ENCODE measurements at places on chromosomes 4 and X.
A peak's percentile ranks its signal among the peaks of the same experiment; 100 is the strongest.

- DNase-seq = peak; percentile 34
Observed at GRCh38 chr4:154626793-154627484, 14.5 kb upstream of the FGG start.

DNA sequence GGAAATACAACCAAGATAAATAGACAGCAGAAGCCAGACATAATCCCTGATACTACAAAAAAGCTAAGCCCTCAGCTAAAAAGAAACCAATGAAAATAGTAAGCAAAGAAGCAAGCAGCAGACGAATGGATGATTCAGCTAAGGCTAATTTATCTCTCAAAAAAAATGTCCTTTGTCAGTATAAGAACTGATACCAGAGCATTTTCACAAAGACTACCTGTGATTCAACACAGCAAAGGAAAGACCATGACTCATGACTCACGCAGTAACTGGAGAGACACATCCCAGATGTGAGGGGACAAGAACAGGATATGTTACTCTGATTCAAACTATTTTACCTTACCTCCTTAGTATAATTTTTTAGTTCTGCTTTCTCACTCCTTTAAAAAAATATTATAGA, 22.7 kb upstream of the TMPRSS11F start:
- DNase-seq = no peak

DNA sequence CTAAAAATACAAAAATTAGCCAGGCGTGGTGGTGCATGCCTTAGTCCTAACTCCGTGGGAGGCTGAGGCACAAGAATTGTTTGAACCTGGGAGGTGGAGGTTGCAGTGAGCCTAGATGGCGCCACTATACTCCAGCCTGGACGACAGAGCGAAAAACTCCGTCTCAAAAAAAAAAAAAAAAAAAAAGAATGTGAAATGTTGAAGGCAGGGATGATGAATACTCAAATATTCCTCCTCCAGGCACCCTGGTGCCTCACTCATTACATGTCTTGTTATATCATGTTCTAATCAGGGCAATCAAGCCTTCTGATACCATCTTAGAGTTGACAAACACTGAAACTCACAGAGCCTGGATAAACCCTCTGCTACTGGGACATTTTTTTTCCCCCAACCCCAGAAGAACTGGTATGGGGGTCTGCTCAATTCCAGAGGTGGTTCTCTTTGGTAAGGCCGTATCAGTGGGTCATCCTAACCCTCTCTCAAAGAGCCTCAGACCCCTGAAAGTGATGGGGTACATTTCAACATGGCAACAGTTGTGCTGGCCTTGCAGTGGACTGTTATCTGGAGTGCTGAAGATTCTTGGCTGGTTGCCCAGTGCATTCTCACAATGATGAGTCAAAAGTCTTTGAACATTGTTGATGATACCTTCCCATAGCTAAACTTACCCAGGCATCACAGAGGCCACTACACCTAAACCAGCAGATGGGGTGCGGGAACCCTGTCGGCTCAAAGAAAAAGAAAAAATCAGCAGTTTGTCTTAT, 2.4 kb upstream of the SH3KBP1 start:
- DNase-seq = peak; percentile 14

- no peak for DNase-seq
Observed at GRCh38 chrX:56600141-56600540, 36.7 kb downstream of the UBQLN2 start.

- no peak for DNase-seq
Observed at GRCh38 chrX:29488919-29489318, 726.4 kb upstream of the MAGEB2 start.

- DNase-seq = no peak
Observed at GRCh38 chr4:48299560-48299959, 29.9 kb upstream of the TEC start.

GRCh38 chr4:89928838-89929237, 34.2 kb downstream of the MMRN1 start:
- DNase-seq = no peak

DNA sequence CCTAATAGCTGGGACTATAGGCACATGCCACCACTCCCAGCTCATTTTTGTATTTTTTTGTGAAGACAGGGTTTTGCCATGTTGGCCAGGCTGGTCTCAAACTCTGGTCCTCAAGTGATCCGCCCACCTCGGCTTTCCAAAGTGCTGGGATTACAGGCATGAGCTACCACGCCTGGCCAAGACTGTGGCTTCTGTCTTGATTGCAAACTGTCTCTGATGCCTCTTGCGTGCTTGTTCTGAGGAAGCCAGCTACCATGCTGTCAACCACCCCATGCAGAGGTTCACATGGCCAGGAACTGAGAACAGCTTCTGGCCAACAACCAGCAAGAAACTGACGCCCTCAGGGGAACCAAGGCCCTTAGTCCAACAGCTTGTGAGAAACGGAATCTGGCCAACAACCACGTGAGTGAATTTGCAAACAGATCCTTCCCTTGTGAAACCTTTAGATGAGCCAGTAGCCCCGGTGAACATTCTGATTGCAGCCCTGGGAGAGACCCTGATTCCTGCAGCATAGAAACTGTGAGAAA, 71.2 kb downstream of the SUPT20HL2 start:
- no peak for DNase-seq

- DNase-seq = no peak
Observed at GRCh38 chr4:10053635-10054453, 32.5 kb upstream of the SLC2A9 start.

- DNase-seq = no peak
Observed at GRCh38 chr4:74527049-74527448, 82.1 kb downstream of the AREG start.

DNA sequence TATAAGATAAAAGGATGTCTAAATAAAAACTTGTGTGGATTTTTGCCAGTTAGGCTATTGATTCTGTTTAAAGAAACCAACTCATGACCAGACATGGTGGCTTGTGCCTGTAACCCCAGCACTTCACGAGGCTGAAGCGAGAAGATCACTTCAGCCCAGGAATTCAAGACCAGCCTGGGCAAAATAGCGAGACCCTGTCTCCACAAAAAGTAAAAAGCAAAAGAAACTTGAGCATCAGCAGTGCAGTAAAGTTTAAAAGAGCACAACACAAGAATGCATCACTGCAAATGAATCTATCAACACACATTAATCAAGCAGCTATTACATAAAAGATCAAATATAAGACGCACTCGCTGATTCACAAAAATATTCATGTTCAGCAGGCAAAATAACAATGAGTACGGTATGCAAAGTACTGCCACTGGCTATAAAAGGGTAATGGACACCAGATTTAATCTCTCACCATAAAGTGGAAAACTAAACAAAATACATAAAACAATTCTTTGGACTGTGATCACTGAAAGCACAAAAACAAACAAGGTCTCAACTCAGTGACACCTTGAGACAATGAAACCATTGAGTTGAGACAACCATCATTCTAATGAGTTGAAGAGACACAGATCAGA, 41.3 kb downstream of the LRBA start:
- DNase-seq = no peak

DNA sequence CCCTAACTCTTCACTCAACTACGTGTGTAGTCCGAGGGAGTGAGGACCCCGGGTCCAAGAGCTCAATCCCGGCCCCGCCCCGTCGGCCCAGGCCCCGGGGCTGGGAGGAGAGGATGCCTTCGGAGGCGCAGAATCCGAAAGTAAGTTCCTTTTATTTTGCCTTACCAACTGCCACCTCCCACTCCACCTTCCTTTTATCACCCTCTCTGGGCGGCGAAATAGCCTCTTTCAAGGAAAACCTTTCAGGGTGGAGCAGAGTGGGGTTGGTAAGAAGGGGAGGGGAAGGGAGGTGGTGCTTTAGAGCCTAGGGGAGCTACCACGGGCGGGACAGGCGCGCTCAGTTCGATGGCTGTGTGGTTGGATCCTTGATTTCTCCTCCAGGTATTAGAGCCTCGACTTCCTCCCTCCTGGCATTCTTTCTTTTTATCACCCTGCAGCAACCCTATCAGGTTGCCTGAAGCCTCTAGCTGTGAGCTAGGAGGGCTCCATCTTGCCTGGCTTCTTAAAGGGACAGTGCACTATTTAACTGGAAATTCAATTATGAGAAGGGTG, 191.2 kb downstream of the RRAGB start:
- DNase-seq = no peak

- DNase-seq = no peak
Observed at GRCh38 chr4:166091146-166091545, 218.1 kb downstream of the TLL1 start.

GRCh38 chr4:95694411-95694810, 145.5 kb upstream of the PDHA2 start:
- DNase-seq = no peak

DNA sequence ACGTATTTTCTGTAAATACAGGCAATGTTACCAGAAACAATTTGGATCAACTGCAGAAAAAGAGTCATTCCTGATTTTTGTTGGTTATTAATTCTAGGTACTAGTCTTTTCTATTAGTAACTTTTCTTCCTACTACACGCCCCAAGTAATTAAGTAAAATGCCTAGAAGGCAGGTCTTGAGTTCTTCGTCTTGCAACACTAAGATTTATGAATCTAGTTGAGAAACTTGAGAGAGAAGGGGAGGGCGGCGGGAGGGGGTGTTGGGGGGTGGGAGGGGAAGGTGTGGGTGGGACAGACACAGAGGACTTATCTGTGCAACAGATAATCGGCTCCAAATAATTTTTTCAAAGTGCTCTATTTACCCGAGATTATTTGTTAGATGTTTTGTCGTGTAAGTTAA, 3.0 kb downstream of the RAP2C start:
- DNase-seq = no peak

- no peak for DNase-seq
Observed at GRCh38 chr4:126028876-126029275, 714.1 kb downstream of the FAT4 start.

- no peak for DNase-seq
Observed at GRCh38 chrX:13473442-13474163, 95.8 kb upstream of the EGFL6 start.

- DNase-seq = no peak
Observed at GRCh38 chr4:82594456-82594855, 32.7 kb upstream of the TMEM150C start.

- DNase-seq = no peak
Observed at GRCh38 chr4:155007660-155008176, 200.7 kb upstream of the NPY2R start.

DNA sequence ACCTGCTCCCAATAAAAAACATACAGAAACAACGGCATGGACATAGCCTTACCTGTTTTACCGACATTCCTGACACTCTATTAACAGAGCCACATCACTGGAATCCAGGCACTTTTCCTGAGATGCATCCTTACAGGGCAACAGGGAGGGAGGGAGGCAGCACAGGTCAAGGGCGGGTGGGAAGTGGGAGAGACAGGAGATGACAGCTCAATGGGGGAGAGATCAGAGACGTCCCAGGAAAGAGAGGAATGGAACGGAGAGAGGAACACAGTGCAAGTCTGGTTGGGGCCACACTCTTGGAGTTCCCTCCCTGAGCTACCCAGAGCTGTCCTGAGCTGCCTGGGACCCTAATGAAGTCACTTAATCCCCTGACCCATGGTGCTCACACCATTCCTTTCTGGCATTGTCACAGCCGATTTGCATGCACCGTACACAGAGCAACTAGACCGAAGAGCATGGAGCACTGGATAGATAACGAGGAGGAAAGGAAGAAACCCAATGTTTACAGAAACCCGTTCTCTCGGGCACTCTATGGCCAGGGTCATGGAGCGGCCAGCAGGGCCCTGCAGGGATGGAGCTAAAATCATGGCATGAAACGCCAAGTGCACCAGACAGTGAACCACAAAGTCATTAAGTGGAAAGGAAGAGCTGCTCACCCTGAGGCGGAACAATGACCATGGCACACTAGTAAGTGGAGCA, 93.1 kb downstream of the NSUN7 start:
- no peak for DNase-seq

DNA sequence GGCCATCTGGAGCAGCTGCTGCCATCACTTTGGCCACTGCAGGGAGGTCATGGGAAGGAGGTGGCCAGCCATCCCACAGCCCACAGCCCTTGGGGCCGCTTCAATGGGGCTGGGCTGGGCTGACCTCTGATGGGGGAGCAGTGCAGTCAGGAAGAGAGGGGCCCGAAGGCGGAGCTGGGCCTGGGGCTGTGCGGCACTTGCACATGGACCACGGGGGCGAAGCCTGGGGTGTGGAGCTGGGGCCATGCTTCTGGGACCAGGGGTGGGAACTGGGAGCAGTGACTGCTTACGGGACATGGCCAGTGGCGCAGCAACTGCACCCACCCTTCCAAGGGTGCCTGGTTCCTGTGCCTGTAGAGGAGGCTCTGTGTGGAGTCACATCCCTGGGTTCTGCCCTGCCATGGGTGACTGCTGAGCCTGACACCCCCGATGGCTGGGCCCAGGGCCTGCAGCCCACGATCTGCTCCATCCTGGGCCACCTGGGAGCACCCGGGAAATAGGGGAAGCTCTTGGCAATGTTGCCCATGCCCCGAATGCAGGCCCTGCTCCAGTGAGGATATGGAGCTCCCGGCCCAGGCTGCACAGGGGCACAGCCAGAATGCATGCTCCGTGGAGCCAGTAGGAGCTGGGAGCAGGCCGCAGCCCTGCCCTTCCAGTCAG, 22.4 kb upstream of the SULT1B1 start:
- DNase-seq = no peak

- DNase-seq = no peak
Observed at GRCh38 chr4:130028552-130028951, 932.6 kb downstream of the C4orf33 start.
